GF-D8 (cell line): ENCODE measurements at places on chromosomes 1 and 21.

DNA sequence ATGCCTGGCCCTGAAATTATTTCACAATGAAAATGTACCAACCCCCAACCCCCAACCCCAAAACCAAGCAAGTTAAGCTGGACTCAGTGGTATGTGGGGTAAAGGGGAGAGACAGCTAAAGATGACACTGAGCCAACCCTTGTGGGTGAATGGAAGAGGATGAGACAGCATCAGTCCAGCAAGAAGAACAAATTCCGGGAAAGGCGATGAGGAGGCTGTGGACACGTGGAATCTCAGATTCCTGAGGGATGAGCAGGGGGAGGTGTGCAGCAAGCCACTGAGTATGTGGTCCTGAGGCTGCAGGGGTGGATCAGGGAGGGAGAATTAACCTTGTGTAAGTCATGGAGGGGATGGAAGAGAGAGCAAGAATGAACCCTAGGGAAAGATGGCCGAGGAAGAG lies 14.4 kb upstream of the ZNF362 start:
- DNase-seq = no peak

DNA sequence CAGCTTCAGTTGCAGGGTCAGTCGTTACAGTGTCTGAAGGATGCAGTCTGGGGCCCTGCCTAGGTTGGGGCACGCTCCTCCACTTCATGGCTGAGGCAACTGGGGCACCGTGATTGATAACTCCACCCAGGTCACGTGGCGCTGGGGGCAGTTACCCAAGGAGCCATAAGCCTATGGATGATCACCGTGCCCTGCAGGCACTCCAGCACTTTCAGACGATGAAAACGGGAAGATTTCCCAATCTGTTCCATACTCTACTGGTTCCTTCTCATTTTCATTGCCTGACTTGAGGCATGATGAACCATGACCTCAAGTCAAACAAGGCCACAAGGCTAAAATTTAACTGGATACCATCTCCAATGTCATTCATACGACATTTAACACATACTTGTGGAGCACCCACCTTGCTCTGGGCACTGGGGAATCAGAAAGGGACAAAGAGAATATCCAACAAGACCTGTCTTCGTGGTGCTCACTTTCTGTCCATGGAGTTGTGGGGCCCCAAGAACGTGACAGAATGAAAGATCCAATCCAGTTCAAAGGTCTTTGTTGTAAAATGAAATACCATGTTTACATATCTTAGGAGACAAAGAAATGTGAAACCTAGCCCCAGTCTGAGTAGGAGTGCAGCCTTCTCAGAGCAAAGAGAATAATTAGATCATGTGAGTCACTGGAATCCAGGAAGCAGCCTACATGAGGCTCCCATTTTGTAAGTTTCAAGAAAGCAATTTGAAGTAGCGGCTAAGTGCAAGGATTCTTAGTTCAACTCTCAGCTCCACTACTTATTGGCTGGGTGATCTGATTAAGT lies 39.4 kb upstream of the SPOCD1 start:
- DNase-seq = no peak

- no peak for DNase-seq
Observed at GRCh38 chr21:34994766-34995631, 54.1 kb downstream of the RUNX1 start.

GRCh38 chr1:4518621-4519020 lies 135.8 kb upstream of the AJAP1 start:
- no peak for DNase-seq

DNA sequence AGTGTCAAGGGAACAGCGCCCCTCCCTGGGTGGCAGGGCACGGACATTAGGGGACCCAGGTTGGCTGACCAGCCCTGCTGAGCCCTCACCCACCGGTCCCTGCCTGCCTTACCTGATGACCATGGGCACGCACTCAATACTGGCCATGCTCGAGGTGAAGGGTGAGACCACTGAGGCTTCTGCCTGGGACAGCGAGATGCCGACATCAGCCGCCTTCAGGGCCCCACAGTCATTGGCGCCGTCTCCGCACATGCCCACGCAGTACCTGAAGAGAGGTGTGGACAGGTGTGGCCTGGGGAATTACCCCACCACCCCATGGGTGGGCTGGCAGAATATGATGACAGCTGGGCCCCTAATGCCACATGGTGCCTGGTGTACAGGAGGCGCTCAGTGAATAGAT lies 7.8 kb upstream of the MFAP2 start:
- DNase-seq = no peak

DNA sequence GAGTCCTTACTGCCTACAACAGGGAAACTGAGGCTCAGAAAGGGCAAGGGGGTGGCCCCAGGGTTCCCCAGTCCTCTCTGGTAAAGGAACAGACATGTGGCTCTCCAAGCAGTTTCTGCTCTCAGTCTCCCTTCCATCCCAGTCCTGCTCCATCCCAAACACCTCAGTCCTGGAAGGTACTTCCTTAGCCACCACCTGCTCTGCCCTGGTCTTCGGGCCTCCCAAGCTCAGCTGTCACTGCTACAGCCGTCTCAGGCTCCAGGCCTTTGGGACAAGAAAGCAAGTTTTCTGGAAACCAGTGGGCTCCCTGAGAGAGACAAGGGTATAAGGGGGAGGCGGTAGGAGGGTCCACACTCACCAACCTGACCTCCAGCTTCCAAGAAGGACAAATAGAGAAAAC lies 23.1 kb upstream of the ADGRB2 start:
- DNase-seq = no peak

- no peak for DNase-seq
Observed at GRCh38 chr1:182200025-182200812, 138.7 kb upstream of the ZNF648 start.

- DNase-seq = no peak
Observed at GRCh38 chr1:218366322-218367052, 21.4 kb downstream of the TGFB2 start.

DNA sequence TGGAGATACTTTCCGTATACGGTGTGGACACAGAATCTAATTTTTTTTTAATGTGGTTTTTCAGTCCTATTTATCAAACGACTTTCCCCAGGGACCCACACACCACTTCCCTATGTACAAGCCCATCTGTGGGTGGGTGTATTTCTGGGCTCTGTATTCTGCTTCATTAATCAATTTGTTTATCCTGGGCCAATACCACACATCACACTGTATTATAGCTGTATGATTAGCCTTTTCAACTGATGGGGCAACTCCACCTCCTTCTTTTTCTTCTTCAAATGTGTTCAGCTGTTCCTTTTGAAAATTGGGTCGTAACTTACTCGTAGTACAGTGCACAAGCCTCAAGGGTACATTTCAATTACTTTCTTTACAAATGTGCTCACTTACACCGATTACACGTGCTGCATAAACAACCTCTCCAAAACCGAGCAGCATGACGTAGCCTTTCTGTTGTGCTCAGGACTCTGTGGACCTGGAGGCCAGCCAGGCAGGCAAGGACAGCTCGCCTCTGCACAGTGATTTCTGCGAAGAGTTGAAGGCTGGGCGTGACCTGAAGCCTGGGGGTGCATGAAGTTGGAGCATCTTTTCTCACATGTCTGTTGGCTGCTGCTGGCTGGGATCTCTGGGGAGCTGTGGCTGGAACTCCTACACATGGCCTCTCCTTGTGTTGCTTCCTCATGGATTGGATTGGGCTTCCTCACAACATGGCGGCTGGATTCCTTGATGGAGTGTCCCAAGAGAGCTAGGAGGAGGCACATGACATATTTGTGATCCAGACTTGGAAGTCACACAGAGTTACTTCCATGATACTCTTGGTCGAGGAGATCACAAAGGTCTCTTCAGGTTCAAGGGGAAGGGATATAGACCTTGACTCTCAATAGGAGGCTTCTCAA lies 126.5 kb downstream of the CRYAA start:
- DNase-seq = no peak

GRCh38 chr1:97340951-97341350 lies 579.9 kb downstream of the DPYD start:
- no peak for DNase-seq

- no peak for DNase-seq
Observed at GRCh38 chr1:84356881-84357280, 41.4 kb upstream of the DNASE2B start.

- no peak for DNase-seq
Observed at GRCh38 chr1:201360486-201360885, 17.0 kb downstream of the TNNT2 start.

DNA sequence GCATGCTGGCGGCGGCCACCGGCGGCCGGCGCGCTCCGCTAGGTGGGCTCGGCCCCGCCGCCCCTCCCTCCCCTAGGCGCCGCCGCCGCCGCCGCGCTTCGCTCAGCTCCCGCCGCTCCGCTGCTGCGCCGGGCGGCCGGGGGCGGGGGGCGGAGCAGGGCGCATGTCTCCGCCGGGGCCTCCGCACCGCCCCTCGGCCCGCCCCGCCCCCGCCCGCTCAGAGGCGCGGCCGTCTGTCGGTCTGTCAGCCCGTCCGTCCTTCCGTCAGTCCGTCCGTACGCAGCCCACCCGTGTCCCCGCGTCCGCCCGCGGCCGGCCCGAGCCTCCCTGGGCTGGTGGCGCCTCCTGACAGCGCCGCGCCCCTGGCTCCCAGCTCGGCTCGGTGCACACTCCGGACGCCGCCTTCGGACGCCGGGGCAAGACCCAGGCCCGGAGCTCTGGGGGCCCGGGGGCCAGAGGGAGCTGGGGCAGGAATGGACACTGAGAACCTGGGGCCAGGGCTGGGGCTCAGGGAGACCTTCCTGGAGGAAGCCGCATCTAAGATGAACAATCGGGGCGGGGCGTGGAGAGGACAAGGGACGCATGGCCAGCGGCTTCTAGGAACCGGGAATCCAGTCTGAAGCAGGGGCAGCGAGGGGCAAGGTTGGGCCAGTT lies at the start of gene GPR153:
Gene GPR153, minus strand, starts transcription at position 138 of the 654 bp plus-strand sequence. CDS start 6,193 bp downstream, outside the sequence.
- DNase-seq = no peak

GRCh38 chr21:45263534-45263933 lies 24.2 kb downstream of the POFUT2 start:
- DNase-seq = no peak

DNA sequence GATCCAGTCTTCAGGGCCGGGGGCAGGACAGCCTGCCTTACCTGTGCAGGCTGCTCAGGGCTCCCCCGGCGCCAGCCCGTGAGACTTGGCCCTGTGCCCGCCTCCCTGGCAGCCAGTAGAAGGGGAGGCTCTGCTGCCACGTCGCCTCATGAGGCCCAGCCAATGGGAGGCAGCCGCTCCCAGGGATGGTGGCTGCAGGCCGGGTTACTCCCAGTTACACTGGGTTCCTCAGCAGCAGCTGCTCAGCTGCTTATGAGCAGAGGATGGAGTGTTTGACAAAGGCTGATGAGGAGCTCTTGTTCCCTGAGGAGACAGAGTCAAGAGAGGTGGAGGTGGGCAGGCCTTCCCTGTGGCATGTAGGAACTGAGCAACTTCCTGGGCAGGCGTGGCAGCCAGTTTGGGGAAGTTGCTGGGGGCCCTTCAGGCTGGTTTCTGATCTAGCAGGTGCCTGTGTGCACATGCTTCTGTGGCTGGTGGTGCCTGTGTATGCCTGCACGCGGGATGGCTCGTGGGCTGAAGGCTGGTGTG lies 5.5 kb downstream of the MFSD2A start:
- peak; percentile 87 for DNase-seq

- no peak for DNase-seq
Observed at GRCh38 chr1:115654125-115654524, 12.4 kb downstream of the VANGL1 start.

- no peak for DNase-seq
Observed at GRCh38 chr1:59125676-59126320, 171.1 kb upstream of the FGGY start.

DNA sequence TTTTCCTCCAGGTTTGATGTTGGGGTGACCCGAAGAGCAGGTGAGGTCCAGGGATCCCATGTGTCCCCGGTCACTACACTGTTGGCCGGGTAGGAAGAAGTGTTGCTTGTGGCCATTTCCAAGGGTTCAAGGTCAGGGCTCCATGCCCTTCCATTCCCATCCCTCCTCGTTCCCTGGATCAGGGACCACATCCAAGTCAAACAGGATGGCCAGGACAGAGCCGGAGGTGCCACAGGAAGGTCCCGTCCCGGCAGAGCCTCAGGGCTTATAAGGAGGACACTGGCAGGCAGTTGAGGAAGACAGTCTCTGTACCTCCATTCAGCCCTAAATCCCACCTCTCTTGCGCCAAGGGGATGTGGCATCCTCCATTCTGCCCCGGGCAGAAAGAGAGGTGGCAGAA lies 22.0 kb upstream of the FAM131C start:
- DNase-seq = no peak

DNA sequence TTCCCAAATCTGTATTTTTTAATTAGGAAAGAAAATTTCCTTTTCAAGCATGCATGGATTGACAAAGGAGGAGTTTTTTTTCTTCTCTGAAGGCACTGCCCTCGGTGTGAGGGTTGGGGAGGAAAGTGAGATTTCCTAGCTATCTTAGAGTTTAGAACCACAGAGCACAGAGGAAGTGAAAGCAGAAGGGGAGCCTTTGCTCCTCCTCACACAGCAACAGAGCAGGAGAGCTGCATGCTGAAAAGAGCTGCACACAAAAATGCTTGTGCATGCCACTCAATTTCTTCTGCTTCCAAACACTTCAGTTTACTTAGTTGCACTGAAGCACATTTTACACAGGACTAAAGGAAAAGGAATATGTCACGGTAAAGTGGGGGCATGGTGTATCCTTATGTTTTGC lies 308.1 kb downstream of the GPATCH2 start:
- no peak for DNase-seq

- DNase-seq = no peak
Observed at GRCh38 chr1:201938440-201939035, 7.8 kb downstream of the LMOD1 start.

DNA sequence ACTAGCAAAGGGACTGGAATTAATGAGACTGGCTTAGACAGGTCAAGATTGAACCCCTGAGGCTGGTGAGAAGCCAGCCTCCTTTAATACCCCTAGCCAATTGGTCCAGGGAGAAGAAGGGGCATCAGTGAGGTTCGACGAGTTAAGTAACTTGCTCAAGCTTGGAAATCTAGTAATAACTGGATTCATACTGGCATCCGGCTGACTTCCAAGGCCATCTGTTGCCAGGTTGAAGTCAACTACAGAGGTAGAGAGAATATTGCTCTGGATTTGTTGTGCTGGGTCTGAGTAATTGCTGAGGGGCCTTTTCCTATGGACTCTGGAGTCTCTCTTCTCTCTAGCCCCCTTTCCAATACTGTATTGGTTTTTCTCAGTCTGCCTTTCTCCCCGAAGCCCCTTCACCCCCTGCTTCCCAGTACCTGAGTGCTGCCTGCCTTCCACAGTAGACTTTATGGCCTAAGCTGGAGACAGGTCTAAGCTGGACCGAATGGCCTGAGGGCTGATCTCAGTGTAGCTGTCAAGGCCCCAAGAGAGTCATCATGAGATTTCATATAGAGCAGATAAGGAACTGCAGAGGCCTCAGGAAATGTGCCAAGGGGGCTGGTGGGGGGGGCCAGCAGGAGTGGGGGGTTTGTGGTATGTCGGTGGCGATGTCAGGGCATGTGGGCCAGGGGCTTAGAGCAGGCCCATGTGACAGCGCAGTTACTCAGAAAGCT lies 42.4 kb upstream of the IL19 start:
- DNase-seq = peak; percentile 34
